ENCODE measurements at places on chromosomes 12 and 14.
A peak's percentile ranks its signal among the peaks of the same experiment; 100 is the strongest.

- peak; percentile 80 for DNase-seq
Observed at GRCh38 chr12:64679487-64680001, 69.2 kb downstream of the RASSF3 start.

GRCh38 chr12:46675736-46676135, 150.1 kb downstream of the SLC38A4 start:
- DNase-seq = peak; percentile 30

DNA sequence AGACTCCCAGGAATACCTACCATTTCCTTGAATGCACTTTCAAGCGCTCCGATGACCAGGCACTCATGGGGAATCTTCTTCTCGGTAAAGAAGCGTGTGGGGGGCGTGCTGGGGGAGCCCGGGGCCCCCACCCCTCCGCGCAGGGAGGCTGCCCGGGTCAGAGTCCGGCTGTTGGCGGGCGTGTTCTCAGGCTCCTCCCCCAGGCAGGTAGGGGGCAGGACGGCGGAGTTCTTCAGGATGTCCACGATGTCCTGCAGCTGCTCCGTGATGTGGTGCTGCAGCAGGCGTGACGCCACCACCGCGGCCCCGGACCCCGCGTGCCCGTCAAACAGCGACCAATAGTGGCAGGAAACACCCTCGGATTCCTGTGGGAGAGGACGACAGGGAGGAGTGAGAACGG, 133.2 kb downstream of the PPM1H start:
- DNase-seq = no peak

DNA sequence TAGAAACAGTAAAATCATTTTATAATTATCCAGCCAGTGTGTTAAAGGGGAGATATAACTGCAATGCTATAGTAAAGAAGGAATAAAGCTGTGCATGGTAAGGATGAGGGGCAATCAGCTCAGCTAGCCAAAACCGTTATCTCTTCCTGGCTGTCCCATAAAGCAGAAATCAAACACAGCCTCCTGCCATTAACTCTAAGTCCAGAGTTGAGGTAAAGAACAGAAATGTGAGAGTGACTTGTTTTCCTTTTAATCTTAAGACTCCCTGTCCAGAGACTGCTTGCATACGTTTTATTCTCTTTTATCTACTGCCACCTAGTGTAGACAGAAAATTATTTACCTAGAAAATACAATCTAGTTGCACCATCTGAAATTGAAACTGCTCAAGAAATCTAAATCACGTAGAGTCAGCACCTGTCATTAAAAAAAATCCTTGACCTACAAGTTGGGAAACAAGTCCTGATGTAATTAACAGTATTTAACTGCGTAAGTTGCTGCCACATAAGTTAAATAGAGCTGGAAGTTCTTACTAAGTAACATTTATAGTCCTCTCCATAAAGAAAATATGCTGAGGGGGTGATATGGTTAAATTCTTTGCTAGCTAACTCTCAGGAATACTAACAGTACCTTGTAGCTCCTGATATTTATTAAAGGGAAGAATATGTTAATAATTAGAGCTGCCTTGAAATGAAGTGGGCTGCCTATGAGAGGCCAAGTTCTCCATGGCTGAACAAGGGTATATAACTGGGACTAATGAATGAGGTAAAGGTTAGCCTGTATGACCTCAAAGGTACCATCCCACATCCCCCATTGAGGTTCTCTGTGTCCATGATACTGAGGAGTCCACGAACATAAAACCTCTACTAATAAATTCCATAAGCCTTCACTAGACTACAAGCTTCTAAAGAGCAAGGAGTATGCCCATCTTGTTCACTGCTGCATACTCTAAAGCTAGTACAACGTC, 62.7 kb downstream of the GALNT4 start:
- DNase-seq = peak; percentile 85

GRCh38 chr14:74510223-74510931, 16.8 kb downstream of the ISCA2 start:
- no peak for DNase-seq

- no peak for DNase-seq
Observed at GRCh38 chr12:14611640-14612203, 44.0 kb upstream of the PLBD1 start.

GRCh38 chr14:76753541-76754198, 7.6 kb upstream of the VASH1 start:
- DNase-seq = no peak

- no peak for DNase-seq
Observed at GRCh38 chr14:85391455-85391854, 138.5 kb upstream of the FLRT2 start.

DNA sequence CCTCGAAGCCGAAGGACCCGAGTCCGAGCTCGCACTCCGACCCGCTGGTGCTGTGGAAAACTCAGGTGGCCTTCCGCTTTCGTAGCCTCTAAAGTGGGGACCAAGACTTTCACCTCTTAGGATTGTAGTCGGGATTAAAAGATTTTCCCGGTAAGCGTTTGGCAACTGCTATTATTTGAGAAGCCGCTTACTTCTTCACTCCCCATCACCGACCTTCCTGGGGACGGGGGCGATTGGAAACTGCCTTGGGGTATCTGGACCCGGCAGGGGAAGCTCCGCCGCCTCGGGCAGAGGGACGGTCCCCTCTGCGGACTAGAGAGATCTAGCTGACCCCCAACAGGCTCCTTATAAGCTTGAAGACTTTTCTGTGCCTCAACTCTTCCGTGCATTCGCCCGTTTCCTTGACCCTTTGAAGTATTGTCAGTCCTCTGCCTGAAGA, 659 bp downstream of the TRAFD1 start:
- DNase-seq = no peak

GRCh38 chr14:54667764-54668163, 100.8 kb downstream of the SAMD4A start:
- DNase-seq = no peak

- DNase-seq = no peak
Observed at GRCh38 chr14:63454863-63455622, 88.1 kb downstream of the PPP2R5E start.

DNA sequence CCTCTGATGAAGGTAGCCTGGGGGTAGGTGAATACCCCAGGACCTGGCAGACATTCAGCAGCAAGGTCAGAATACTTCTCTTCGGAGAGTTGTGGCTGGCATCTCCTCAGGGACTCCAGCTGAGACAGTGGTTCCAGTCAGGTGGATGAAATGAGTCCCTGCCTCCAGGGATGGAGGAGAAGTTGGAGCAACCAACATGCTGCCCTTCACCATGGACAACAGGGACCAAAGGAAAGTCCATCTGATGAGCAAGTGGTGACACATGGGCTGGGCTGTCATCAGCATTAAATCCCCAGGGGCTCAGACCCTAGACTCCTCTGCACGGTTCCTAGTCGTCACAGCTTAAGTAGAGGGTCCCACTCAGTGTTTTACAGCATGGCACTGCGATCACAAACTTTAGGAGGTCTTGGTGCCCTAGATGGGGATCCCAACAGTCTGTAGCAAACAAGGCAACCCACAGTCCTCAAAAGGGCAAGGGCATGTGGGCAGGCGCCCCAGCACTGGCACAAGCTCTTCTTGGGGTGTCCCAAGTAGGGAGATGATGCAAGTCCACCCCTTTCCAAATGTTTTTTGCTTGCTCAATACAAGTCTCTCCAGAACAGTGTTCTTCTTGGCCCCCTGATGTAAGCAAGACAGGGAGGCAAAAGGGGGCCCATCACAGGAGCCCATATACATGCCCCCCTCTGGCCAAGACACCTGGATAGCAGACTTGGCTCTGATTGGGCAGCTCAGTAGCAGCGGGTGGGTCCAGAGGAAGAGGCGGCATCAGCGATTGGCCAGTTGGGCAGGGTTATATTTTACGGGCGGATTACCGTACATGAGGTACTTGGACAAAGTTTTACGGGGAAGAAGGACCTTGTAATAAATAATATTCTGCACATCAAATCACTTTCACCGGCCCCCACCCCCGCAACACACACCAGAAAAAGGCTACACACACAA, 10.8 kb upstream of the CDH24 start:
- DNase-seq = no peak

- DNase-seq = no peak
Observed at GRCh38 chr14:91360490-91361232, 57.0 kb downstream of the CCDC88C start.

- peak; percentile 73 for DNase-seq
Observed at GRCh38 chr14:64303471-64303917, 9.3 kb upstream of the ESR2 start.

- no peak for DNase-seq
Observed at GRCh38 chr12:111122458-111122878, 202.1 kb upstream of the MYL2 start.

DNA sequence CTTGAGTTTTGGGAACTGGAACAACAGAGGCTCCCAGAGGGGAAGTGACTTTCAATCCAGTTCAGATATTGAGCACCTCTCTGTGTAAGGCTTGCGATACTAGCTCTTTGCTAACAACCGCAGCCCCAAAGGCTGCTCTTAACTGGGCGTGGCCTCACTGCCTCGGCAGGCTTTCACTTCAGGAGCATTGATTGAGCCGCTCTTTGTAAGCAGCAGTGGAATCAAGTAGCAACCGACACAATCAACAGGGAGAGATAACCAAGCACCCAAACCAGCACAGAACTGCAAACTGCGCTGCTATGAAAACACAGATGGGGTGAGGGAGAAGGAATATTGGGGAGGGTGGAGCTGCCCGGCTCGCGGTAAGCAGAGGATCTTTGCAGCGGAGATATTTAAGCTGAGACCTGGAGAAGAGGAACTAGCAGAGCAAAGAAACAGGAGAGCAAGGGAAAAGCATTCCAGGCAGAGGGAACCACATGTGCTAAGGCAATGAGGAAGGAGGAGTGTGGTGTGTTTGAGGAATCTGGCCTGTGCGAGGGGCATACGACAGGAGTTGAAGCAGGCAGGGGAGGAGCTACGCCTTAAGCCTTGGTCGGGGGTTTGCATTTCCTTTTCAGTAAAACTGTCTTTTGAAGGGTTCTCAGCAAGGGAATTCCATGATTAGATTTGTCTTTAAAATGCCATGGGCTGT, 17.3 kb upstream of the YY1 start:
- DNase-seq = no peak

DNA sequence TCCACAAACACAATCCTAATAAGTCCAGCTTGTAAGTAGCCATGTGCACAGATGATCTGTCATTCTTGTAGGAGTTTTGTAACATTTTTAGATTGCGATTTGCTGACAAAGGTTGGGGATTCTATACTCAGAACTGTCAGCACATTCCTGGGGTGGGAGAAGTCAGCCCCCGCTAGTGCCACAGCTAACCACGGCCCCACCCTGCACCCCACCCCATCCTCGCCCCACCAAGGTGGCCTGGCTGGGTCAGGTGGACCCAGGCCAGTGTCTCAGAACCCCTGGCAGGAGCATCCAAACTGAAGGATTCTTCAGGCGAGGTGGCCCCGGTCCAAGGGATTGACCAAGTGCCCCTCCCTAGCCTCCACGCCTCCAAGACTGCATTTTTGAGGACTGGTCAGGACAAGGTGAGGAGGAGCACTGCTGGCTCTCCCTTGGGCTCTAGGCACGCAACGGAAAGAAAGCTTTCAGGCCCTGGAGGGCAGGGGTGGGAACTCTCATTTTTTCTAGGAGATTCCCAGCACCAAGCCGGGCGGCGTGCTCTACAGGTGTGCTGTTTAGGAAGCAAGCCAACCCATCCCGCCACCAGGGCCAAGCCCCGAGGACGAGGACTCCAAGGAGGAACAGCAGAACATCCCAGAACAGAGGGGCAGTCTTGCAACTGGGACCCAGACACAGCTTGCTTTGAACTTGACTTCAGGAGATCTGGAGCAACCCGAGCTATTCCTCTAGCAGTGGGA, 172.8 kb downstream of the BCL11B start:
- DNase-seq = no peak

DNA sequence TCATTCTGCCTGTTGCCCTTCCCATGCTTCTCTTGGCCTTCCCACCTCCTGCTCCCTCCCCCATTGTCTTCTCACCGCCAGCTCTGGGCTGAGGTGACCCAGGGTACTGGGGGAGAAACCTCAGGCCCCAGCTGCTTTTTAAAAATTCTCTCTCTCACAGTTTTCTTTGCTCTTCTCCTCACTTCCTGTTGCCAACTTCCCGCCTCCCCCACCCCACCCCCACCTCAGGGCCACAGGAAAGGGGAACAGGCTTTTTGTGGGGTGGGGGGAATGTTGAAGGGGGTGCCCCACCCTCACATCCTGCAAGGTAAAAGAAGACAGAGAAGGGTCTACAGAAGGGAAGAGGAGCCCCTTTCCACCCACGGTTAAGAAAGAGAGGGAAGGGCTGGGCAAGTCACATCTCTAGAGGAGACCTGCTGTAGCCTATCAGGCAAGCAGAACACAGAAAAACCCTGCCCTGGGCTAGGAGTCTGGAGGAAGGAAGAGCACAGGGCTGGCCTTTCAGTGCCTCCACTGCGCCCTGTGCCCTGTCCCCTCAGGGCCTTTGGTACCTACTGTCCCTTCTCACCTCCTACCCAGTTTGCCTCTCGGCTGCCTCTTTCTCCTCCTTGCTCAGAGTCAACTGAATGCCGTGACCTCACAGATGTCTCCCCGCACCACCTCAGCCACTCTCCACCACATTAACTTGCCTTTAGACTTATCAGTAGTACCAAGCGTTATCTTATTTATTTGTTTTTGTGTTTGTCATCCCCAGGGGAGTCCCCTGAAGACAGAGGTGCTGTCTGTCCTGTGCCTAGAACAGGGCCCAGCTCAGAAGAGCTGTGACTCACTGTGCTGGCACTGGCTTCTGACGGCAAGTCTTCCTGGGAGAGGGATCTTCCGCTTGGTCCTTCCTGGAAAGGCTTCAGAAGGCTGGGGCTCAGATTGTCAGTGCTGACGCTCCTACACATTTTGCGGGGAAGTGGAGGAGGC, 1.7 kb downstream of the ARHGAP9 start:
- no peak for DNase-seq

GRCh38 chr12:66776974-66777373, 98.1 kb upstream of the GRIP1 start:
- no peak for DNase-seq

- DNase-seq = no peak
Observed at GRCh38 chr12:121238604-121239350, 28.8 kb downstream of the P2RX4 start.

- DNase-seq = no peak
Observed at GRCh38 chr12:122147514-122148290, 26.3 kb downstream of the IL31 start.

GRCh38 chr14:77475432-77476115, 17.7 kb downstream of the AHSA1 start:
- no peak for DNase-seq

DNA sequence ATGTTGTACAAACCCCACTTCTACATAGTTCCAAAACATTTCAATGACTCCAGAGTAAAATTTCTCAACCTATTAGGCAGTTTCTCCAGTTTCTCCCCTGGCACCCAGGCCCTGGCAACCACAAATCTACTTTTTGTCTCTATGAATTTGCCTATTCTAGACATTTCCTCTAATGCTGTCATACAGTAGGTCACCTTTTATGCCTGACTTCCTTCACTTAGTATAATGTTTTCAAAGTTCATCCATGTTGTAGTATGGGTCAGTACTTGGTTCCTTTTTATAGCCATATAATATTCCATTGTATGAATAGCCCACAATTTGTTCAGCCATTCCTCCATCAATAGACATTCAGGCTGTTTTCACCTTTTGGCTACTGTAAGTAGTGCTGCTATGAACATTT, 67.0 kb downstream of the SPRING1 start:
- no peak for DNase-seq
